ENCODE measurements at places on chromosomes 1 and 21.
A peak's percentile ranks its signal among the peaks of the same experiment; 100 is the strongest.

GRCh38 chr1:9245230-9245619 is 10.7 kb downstream of the H6PD start:
- DNase-seq = no peak

- DNase-seq = no peak
Measured at GRCh38 chr1:8660411-8660828, 157.0 kb downstream of the RERE start.

- no peak for DNase-seq
Measured at GRCh38 chr1:51957618-51958017, 32.9 kb downstream of the RAB3B start.

DNA sequence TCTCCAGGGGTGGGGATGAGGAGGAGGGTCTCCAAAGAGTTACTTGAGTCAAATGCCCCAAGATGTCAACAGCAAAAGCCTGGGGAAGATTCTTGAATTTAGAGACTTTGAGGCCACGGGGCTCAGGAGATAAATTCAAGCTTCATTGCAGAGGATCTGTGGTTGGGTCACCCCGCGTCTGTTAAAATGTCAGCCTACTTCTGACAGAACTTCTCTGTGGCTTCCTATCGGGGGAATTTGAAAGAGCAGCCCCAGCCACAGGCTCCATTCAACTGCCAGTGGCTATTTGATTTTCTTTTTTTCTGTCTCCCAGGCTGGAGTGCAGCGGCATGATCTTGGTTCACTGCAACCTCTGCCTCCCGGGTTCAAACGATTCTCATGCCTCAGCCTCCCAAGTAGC is 62.5 kb upstream of the EFHD2 start:
- peak; percentile 72 for DNase-seq

DNA sequence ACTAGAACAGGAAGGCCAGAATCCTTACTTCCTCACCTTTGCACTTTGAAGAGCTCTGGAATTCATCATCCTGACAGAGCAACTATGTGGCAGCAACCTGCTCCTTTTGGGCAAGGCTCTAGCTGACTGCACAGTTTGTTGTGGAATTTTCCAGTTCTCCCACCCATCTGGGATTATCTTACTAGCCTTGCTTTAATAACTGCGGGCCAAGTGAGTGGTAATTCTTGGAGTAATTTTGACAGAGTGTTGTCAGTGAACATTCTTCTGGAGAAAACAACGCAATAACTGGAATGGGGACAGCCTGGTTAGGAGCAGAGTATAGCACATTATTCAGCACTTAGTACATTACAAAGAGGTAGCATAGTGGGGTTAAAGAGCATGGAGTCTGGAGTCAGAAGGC is 75.3 kb downstream of the NTMT2 start:
- DNase-seq = no peak

DNA sequence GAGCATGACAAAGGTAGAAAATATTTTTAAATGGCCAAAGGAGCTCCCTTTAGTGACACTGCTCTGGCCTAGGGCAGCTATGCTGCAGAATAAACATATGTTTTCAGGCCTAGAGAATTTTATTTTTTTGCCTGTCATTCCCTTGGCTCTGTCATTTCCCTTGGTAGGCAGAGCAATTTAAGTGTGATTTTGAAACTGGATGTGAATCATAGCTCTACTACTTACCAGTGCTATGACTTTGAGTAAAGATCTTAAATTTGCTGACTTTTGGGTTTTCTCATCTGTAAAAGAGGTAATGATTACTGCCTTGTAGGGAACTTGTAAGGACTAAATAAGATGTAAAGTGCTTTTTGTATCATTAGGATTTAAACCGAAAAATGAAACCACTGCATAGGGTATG is 189.0 kb upstream of the ZRANB2 start:
- no peak for DNase-seq

GRCh38 chr1:13809461-13810159 is 109.6 kb downstream of the PRDM2 start:
- DNase-seq = peak; percentile 52

DNA sequence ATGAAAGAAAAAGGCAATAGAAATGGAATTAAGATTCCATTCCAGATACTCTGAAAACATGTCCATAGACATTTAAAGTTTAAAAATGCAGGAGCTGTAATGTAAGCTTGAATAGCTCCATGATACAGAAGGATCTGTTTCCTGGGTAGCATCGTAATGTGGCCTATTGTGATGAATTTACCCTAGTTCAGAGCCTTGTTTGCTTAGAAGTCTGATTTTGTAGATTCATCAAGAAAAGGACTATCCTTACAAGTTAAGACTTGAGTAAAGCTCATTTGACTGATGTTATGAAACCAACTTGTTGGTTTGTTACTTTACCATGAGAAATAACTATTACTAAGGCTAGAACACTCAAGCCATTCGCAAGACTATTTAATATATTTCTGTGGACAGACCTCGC is 55.5 kb downstream of the KIF1B start:
- DNase-seq = no peak

DNA sequence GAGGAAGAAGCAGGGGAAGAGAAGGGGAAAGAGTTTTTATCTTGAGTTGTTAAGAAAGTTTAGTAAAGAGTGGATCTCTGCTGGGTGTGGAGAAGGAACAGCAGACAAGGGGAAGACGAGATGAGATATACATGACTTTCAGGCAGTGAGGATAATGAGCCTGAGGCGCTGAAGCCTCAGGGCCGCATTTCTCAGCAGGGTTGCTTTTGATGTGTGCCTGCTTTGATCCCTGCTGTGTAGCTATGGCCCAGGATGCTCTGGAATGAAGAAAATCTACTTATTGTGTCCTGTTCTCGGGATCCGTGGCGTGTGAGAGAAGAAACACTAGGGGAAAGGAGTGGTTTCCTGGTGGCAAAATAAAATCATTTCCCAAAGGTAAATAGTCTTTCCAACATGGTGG is 15.1 kb upstream of the RPE65 start:
- no peak for DNase-seq

DNA sequence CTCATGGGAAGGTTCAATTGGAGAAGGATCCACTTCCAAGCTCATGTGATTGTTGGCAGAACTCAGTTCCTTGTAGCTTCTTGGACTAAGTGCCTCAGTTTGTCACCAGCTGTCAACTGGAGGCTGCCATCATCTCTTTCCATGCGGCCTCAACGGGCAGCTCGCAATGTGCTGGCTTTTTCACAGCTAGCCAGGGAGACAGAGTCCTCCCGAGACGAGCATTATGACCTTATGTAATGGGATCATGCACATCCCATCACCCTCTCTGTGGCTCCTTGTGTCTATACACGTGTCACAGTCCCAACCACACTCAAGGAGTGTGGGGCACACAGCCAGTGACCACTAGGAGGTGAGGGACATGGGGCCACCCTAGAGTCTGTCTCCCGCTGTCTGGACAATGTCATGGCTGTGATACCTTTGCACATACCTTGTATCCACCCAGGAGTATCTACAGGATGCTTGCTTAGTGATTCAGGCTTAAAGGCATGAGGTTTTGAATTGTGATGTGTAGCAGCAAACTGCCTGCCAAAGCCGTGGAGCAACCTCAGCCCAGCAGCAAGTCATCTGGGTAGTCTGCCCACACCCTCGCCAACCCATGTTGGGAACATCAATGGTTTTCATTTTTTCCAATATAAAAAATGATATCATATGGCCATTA is 3.9 kb upstream of the KRTAP10-6 start:
- no peak for DNase-seq

DNA sequence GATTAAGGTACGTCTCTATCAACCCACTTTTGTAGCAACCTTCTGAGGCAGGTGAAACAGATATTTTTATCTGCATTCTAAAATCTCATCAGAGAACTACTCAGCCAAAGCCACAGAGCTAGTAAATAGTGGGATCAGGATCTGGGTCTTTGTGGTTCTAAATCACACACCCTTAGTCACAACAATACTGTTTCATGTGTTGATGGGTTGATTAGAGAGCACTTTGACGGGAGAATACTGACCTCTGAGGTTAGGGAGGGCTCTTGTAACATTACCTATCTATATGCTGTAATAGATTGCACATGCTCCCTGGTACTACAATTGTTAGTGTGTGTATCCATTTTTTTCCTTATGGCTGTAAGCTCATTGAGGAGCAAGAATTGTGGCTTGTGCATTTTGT is 45.5 kb upstream of the CCDC190 start:
- DNase-seq = no peak

- no peak for DNase-seq
Measured at GRCh38 chr1:66231217-66231616, 302.7 kb upstream of the SGIP1 start.

DNA sequence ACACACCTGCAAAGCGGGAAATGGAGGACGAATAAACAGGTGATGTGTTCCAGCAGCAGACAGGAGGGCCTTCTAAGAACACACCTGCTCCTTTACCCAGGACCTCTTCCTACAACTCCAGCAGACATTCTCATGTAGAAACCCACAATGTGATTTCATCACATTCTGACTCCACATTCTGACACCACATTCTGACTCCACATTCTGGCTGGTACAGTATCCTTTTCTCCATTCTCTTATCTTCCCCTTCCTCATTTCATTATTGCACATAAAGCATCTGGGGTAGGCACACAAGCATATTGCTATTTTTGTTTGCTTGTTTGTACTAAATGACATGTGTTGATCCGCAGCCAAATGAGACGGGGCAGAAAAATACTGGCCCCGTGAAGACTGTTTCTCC is 3.6 kb upstream of the ZNF124 start:
- no peak for DNase-seq

- no peak for DNase-seq
Measured at GRCh38 chr1:8600336-8600735, 217.1 kb downstream of the RERE start.

DNA sequence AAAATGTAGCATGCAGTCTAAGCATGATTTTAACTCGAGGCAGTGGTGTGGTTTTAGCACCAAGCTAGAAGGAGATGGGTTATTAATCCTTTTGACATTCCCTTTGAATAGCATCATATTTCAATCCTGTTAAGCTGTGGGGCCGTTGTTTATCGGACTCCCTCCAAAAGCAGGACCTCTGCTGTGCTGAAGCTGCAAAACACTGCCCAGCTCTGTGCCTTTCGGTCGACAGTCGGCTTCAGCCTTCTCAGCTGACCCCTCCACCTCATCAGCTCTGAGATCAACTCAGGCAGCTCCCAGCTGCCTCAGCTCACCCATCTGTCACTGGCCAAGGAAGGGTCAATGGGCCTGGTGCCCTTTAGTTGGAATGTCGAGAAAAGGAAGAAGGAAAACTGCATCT is 95.5 kb downstream of the KAZN start:
- no peak for DNase-seq

- peak; percentile 47 for DNase-seq
Measured at GRCh38 chr1:11952455-11953109, 18.1 kb downstream of the PLOD1 start.

- no peak for DNase-seq
Measured at GRCh38 chr21:37001441-37001840, 5.1 kb upstream of the RIPPLY3 start.

GRCh38 chr21:33157303-33157702 is 72.4 kb upstream of the IFNAR2 start:
- no peak for DNase-seq

GRCh38 chr1:241465673-241466072 is 53.9 kb downstream of the FH start:
- DNase-seq = no peak

GRCh38 chr1:173775578-173776226 is 48.8 kb upstream of the DARS2 start:
- no peak for DNase-seq

GRCh38 chr1:220579317-220579716 is 51.4 kb downstream of the MARK1 start:
- DNase-seq = no peak

- DNase-seq = peak; percentile 69
Measured at GRCh38 chr21:41068967-41069642, 98.9 kb upstream of the BACE2 start.

All from CD8-positive, alpha-beta T cell (primary cell).